ENCODE measurements at places on chromosomes 3 and 15. TPM values are rescaled to one million over a fixed set of nuclear protein-coding genes. Genes with fewer than 3 reads are reported as not detected.

DNA sequence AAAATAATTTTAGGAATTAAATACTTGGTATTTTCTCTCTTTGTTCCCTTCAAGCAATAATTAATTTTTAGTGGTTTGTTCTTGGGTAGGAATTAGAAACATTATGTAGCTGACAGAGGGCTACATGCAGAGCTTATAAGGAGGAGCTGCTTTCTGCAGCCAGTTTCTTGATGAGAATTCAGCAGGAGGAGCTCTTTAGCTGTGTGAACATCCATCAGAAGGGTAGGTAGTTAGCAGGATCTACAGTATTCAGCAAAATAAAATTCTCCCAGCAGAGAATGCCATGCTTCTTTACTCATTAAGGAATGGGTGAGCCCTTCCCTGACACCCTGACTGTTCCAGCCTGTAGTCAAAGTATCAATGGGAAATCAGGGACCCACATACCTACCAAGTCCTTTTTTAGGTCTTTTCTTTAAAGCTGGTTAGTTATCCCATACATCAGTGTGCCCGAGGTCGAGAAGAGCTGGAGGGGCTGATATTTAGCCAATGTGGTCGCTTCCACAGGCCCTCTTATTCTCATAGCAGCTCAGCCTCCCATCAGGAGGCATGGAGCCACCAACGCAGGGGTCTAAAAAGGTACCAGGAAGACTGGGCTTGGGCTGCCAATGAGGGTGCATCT, 54.0 kb downstream of the KCNAB1 start:
- H3K36me3 ChIP-seq: no peaks in the 10 kb centered on the region
- H3K4me1 ChIP-seq: peaks cover 16% of the 10 kb centered on the region
- H3K27me3 ChIP-seq: no peaks in the 10 kb centered on the region
- no peak for DNase-seq
- no peak overlapping the region for H3K4me3 ChIP-seq

DNA sequence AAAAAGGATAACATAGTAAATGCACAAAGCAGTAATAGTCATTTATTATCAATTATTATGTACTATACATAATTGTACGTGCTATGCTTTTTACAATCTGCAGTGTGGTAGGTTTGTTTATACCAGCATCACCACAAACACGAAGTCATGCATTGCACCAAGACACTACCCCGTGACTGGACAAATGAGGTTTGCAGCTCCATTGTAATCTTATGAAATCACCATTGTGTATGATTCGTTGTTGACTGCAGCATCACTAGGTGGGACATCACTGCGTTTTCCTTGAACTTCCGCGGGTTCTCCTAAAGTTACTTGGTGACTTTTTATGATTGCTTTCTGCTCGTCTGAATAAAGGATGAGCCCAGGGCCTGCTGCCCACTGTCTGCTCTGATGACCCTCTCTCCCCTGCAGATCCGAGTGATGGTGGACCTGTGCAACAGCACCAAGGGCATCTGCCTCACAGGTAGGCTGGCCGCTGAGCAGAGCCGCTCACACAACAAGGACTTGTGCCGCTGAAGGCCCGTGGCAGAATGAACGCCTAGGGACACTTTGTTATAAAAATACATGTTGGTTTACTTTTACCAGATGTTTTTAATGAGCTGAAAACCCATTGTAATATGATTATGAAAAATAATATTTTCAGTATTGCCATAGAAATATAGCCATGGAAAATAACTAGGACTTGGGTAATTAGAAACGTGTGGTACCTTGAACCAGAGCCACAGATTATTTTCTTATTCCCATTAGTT, 35.8 kb downstream of the GLDN start:
- H3K36me3 ChIP-seq: no peaks in the 10 kb centered on the region
- DNase-seq: no peak
- H3K27me3 ChIP-seq: peaks cover 1% of the 10 kb centered on the region
- H3K4me3 ChIP-seq: no peak overlapping the region
- no peak overlapping the region for H3K27ac ChIP-seq

DNA sequence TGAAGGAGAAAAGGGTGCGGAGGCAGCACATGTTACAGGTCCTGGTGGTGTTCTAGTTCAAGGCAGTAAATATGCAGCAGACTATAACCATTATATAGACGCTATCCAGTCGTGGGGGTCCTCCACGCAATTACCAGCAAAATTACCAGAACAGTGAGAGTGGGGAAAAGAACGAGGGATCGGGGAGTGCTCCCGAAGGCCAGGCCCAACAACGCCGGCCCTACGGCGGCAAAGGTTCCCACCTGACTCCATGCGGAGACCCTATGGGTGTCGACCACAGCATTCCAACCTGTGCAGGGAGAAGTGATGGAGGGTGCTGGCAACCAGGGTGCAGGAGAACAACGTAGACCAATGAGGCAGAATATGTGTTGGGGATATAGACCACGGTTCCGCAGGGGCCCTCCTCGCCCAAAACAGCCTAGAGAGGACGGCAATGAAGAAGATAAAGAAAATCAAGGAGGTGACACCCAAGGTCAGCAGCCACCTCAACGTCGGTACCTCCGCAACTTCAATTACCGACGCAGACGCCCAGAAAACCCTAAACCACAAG, 89.0 kb upstream of the TPM1 start:
- H3K27ac ChIP-seq: no peak overlapping the region
- H3K36me3 ChIP-seq: no peaks in the 10 kb centered on the region
- H3K27me3 ChIP-seq: peaks cover 23% of the 10 kb centered on the region

GRCh38 chr3:117695871-117696645, 986.5 kb downstream of the TUSC7 start:
- DNase-seq: no peak
- no peak overlapping the region for H3K27ac ChIP-seq
- peaks cover 3% of the 10 kb centered on the region for H3K4me1 ChIP-seq
- H3K27me3 ChIP-seq: peaks cover 12% of the 10 kb centered on the region
- no peak overlapping the region for H3K4me3 ChIP-seq

Gene RARRES1
- total RNA-seq: 51.9 TPM

Gene NSUN3
- 15.7 TPM for total RNA-seq

Gene PIF1
- total RNA-seq: 10.8 TPM

Gene VPS18
- total RNA-seq: 30.5 TPM

Gene TIMP4
- total RNA-seq: 0.16 TPM

Gene STRC
- 2.9 TPM for total RNA-seq

Gene ARNT2
- total RNA-seq: 20.2 TPM

Gene ISY1
- total RNA-seq: 40.3 TPM
